Ascending aorta (tissue), 2 donors: ENCODE measurements at places on chromosomes 6 and 20.

DNA sequence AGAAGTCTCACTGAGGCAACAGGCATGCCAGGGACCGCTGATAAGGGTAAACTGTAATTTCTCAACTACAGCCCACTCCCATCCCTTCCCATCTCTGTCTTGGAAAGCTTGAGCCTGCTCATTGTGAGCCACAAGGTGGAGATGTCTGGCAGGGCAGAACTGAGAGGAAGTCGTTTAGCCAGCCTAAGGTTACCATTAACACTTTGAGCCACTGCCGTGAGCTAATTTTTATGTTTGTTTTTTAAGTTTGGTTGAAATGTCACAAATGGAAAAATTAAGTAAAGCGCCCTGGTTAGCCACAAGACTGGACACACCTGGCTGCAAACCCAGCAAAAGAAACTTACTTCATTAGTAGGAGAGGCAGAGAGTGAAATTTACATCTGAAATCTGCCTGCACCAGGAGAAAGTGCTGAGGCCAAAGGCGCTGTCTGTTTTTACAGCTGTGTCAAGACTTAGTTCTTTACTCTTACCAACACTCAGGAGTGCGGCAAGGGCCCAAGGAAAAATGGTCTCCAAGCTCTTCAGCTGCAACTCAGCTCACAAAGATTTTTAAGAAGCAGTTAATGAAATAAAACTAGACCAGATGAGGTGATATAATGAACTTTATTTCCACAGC lies 50.0 kb upstream of the FAM83C start:
- DNase-seq = no peak

- DNase-seq = peak; percentile 31
These were observed 63.9 kb downstream of the MTHFD1L start for GRCh38 chr6:150929416-150929815.

- no peak for DNase-seq
These were observed 1.9 kb upstream of the GID8 start for GRCh38 chr20:62935968-62936585.

DNA sequence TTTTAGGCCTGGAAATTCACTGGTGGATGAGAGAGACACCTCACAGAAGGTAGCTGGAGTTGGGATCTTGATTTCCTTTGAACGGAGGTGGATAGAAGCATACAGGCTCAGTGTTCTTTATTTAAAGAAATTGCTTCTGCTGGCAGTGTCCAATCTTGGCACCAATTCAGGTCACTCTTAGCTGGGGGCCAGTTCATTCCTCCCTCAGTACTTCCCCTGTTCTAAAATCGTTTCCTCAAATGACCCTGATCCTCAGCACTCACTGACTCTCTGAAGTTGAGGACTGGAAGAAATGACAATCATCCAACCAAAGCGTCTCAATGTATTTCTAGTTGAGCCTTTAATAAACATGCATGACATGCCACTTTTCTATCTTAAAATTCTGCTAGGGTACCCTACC lies 472.5 kb upstream of the BTBD3 start:
- no peak for DNase-seq

GRCh38 chr6:138431256-138432062 lies 27.4 kb downstream of the HEBP2 start:
- DNase-seq = no peak

- DNase-seq = no peak
These were observed 140.7 kb downstream of the UBE3D start for GRCh38 chr6:82924799-82925535.

- DNase-seq = peak; percentile 66
These were observed 40.1 kb downstream of the SLC24A3 start for GRCh38 chr20:19252451-19253120.

DNA sequence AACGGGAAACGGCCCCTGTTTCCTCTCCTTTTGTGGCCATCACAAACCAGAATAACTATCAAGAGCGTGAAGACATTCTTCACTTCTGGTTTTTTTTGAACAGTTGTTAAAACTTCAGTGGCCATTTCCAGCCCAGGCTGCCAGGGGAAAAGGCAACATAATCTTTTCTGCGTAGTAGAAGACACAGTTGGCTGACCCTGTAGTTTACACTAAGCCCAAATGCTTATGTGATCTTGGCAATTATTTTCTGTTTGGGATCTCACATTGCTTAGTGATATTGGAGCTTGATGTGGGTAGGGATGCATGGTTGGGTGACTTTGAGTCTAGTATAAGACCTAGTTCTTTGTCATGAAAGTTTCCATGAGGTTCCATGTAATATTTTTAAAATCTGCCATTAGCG lies 449.4 kb upstream of the CDH4 start:
- no peak for DNase-seq

DNA sequence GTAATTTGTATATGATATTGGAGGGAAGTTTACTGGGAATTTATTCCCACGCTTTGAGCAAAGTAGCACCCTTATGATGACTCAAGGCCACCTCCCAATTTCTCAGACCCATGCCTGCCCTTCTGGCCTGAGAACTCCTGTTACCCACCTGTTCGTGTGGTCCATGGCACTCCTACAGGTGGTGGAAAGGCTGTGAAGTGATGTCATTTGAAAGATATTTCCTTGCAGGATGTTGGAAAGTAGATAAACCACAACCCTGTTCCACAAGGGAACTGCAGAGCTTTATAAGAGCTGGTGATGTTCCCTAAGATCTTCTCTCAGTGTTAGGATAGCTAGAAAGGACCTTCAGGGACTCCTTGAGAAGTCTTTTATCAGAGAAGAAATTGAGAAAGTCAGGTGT lies 70.5 kb downstream of the ADGRG6 start:
- DNase-seq = no peak
